ENCODE measurements at places on chromosomes 7 and 10.

DNA sequence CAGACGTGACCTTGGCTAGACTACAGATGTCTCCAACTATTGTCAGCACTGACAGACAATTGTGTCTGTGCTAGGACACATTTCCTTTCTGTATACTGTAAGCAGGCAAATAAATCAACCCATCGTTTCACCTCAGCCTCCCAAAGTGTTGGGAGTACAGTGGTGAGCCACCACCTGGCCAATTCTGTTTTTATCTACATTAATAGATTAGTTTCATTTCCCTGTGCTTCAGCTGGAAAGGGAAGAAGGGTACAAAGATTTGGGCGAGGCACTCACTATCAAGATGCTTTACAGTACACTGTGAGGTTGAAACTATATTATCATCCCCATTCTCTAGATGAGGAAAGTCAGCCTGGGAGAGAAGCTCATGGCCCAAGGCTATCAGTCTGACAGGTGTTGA, 21.9 kb downstream of the SFR1 start:
- DNase-seq = no peak

- DNase-seq = no peak
Measured at GRCh38 chr7:47400001-47400400, 181.9 kb downstream of the TNS3 start.

DNA sequence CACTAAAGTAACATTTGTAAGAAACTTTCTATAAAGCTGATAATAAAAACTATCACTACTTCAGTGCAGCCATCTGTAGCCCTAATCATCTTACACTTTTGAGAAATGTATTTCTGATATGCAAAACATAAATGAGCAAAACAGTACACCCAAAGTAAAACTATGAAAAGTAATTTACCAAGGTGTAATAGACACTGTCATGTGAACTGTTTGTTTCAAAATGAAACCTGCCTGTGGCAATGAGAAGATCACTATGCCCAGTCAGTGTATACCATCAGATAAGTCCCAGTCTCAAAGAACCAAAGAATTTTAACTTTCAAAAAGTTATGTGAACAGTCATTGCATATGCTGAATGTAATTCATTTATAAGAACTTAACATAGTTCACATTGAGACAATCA, 398.1 kb downstream of the CDC14C start:
- no peak for DNase-seq

- DNase-seq = no peak
Measured at GRCh38 chr7:107253599-107253998, 84.8 kb downstream of the HBP1 start.

- DNase-seq = no peak
Measured at GRCh38 chr10:87603769-87604168, 55.9 kb upstream of the PAPSS2 start.

GRCh38 chr7:130441408-130441869, 623 bp upstream of the CEP41 start:
- DNase-seq = peak; percentile 26

GRCh38 chr7:123823898-123824753, 20.8 kb upstream of the HYAL4 start:
- no peak for DNase-seq

DNA sequence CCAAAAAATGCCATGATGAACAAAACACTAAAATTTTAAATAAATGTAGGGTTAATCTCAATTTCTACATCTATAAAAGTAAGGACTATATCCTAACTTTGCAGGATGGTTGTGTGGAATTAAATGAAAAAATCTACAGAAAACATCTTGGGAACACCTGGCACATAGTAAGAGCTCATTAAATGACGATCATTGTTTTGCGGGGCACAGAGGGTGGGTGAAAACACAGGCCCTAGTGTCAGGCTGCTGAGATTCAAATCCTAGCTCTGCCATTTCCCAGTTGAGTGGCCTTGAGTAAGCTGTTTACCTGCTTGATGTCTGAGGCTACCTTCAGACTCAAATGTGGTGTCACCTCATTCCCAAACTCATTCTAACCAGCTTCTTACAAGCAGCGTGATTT, 35.6 kb downstream of the BTBD16 start:
- no peak for DNase-seq

DNA sequence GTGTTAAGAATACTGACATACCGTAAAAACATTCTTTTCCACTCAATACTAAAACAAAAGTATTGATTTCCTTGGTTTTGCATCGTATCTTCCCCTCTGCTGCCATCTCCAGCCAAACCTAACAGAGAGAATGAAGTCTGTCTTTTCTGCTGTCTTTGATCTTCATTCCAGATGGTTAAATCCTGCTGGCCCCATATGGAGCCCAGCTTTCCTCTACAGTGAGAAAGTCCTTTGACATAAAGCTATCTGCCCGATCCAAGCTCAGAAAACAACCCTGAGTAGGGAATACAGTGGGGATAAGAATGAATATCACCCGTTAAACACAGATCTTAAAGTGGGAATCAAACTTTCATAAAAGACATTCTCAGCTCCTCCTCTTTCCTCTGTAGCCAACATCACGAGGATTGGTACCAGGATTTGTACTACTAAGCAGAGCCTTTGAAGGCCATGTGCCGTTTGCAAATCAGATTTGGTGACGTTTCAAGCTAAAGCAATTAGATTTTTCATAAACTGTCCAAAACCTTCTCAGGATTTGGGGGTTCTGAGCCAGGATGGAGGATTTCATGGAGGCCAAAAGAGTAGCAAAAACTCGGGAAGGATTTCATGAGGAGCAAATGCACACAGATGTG, 30.8 kb upstream of the GPAM start:
- DNase-seq = no peak

DNA sequence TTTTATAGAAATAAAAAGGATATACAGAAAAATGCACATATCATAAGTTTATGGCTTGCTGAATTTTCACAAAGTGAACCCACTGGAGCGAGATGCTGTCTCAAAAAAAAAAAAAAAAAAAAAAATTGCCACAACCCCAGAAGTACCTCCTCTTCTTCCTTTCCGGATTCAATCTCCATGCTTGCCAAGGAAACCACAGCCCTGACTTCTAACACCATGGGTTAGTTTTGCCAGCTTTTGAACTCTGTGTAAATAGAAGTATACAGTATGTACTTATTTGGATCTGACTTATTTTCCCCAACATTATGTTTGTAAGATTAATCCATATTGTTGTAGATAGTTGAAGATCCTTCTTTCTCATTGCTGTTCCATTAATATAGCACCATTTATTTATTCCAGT, 40.0 kb downstream of the FANK1 start:
- DNase-seq = no peak

DNA sequence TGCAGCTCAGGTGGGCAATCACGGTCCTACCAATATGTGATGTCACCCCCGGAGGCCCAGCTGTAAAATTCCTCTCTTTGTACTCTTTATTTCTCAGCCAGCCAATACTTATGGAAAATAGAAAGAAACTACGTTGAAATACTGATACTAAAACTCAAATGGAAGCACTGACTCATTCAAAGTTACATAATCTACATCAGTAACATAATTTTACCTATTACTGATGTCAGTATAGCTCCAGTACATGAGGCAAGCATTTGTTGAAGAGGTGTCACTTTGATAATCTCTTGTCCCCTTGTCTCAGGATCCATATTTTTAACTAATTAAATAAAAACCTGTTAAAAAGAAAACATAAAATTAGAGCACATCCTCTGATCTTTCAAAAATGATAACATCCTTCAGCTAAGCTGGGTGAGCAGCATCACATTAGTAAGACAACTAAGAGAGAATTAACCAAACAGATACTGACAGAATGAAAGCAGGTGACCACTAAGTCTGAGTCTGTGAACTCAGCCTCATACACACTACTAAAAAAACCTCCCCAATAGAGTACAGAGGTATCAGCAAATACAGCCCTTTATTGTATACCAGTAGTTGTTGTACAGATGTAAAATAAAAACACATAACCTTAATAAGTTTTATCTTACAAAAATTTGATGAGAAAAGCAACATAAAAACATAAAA, 17.6 kb downstream of the SLC25A40 start:
- DNase-seq = no peak

GRCh38 chr10:21721000-21721665, 187.1 kb downstream of the MLLT10 start:
- DNase-seq = no peak

DNA sequence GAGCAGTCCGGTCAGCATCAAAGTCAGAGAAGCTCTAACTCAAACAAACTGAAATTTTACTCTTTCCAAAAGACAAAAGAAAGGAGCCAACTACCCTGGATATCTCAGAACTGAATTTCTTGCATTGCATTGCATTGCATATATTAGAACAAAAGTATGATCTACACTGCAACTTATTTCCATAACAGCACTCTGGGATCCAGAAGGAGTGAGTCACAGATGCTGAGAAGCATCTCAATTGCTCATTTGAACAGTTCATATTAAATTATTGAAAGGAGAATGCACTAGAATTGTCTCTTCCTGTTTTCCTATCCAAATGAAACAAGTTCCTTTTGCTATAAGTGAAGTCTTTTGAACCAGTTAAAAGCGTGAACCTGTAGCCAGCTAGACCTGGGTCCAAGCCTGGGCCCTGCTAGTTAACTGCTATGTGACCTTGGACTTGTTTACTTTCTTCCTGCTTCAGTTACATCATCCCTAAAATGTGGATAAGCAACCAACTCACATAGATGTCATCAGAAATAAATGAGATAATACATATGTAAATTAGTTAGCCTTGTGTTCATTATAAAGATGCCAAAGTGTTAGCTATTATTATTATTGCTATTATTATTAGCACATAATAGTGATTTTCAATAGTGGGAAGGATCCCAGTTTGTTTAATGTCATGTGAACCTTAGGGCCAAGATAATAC, 184.1 kb downstream of the CREB5 start:
- DNase-seq = no peak

DNA sequence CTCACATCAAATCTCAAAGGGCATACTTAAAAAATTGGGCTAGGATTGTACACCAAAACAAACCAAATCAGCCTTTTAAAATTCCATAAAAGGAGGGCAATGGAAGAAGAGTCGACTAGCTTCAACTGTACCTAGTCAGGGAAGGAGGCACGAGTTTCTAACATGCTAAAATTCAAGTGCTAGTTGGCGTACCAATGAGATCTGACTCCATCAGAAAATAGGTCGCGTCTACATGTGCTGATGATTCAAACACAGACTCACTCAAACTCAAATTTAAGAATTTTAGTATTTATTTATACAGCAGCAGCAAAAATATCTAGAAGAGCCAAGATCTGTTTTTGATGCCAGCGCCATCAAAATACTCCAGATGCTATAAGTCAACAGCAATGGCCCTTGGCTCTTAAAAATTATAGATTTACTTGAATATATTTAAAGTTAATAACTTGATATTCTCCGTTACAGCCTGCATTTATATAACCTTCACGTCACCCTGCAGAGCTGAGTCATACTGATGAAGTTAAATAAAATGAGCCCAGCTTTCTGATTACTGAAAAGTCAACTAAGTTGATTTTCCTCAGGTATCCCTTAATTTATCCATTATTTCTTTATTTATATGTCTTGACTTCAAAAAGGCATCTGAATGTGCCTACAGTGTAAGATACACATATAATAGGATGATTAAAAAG, 302.1 kb upstream of the IMMP2L start:
- DNase-seq = no peak

GRCh38 chr10:111077479-111077784, 603 bp downstream of the ADRA2A start:
- DNase-seq = no peak

GRCh38 chr10:117710181-117710798, 167.7 kb downstream of the EMX2 start:
- DNase-seq = no peak

DNA sequence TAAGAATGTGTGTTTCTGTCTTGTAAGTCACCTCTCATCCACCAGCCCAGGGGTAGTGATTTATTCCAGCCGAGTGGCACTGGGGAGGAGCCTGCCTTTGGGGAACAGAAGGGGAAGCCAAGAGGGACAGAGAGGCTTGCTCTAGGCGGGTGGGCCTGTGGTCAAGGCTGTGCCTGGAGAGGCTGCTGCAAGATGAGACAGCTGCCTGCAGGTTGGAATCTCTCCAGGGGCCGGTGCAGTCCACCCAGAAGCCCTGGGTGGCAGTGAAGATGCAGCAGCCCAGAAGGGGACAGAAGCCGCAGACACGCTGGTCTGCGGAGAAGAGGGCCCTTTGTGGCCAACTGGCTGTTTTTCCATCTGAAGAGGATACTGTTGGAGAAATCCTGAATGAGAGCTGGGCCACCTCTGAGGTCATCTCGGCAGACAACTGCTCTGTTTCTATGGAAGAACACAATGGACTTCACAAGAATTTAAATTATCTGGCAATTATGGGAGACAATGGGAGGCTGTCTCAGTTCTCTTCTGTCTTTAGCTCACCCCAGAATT, 175.7 kb downstream of the GFRA1 start:
- no peak for DNase-seq

- peak; percentile 83 for DNase-seq
Measured at GRCh38 chr10:79067241-79068202, 1.2 kb upstream of the ZMIZ1 start.

- no peak for DNase-seq
Measured at GRCh38 chr10:61063034-61063433, 119.0 kb upstream of the RHOBTB1 start.

GRCh38 chr10:104580774-104581675, 60.1 kb upstream of the SORCS3 start:
- DNase-seq = peak; percentile 32

GRCh38 chr10:86953747-86954680, 3.4 kb downstream of the MMRN2 start:
- DNase-seq = no peak

GRCh38 chr10:94122211-94122610, 128.5 kb downstream of the PLCE1 start:
- DNase-seq = no peak

DNA sequence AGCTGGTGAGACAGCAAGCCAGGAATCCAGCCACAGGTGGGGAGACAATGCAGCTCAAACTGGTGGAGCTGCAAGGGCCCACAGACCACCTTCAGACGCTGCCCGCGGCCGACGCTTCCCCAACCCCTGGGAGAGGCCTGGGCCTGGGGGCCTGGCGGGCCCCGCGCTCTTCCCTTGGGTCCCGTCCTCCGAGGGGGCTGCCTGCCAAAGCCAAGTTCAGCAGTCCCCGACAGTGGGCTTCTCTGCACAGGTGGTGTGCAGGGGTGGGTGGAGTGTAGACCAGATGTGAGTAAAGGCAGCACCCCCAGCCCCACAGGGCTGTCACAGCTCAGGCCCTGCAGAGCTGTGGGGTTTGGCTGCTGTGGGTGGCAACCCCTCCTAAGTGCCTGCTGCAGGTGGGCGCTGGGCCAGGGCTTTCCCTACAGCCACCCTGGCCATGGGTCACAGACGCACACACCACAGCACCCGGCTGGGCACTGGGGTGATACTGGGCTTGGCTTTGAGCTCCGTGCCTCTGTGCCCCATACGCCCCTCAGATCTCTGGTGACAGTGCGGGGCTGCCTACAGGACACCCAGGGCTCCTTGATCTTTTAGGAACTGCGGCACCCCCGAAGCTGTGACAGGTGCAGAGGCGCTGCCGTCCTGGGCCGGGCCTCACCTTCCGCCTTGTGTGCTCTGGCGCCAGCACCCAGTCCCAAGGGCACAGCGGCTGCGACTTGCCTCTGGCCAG, 20.5 kb downstream of the BNIP3 start:
- DNase-seq = no peak

All from D721Med (cell line).